Hepatocyte (in vitro differentiated cells): ENCODE measurements at places on chromosomes 12 and 14.

GRCh38 chr12:5907807-5908206, 37.3 kb downstream of the ANO2 start:
- no peak overlapping the region for H3K27ac ChIP-seq
- no peak for DNase-seq
- no peaks in the 10 kb centered on the region for H3K4me1 ChIP-seq
- no peak overlapping the region for H3K4me3 ChIP-seq

DNA sequence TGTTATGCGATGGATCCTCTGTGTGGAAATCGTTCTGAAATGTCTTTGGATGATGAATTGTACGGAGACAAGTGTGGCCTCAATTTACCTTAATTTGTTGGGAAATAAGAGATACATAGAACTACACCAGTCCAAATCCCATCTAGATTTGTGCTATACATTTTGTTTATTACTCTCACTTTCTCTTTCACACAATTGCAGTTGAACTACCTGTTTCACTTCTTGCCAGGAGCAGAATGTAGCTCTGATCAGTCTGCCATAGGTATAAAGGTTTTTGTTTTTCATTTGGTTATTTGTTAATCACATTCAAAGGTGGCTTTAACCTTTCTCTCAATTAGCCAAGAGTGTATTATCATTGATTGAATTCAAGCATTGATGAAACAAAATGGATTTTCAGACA, 268.2 kb downstream of the SNAPC1 start:
- no peaks in the 10 kb centered on the region for H3K4me1 ChIP-seq
- no peak overlapping the region for H3K4me3 ChIP-seq
- H3K27ac ChIP-seq, result no peak overlapping the region
- no peak for DNase-seq
- H3K27me3 ChIP-seq, result peaks cover 3% of the 10 kb centered on the region

- no peaks in the 10 kb centered on the region for H3K36me3 ChIP-seq
- DNase-seq, result no peak
- H3K27me3 ChIP-seq, result peaks cover 56% of the 10 kb centered on the region
- peaks cover 13% of the 10 kb centered on the region for H3K4me1 ChIP-seq
These were observed 3.3 kb downstream of the ARHGAP9 start for GRCh38 chr12:57476162-57476992.

DNA sequence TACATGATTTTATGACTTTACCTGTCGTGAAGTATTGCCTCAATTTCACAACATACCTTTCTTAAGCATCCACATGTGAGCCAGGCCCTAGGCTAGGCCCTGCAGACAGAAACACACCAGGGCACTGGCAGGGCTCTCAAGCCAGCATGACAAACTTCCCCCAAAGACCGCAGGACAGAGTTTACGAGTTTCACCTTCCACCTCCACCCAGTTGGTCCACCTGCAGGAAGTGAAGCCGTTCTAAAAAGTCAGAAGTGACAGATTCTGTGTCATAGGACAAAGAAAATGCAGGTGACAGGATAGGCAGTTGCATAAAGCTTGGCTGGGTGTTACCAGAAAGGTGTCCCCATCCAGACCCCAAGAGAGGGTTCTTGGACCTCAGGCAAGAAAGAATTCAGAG, 382.3 kb downstream of the PCNX1 start:
- H3K27ac ChIP-seq, result peak overlapping the region; percentile 19
- DNase-seq, result no peak
- H3K4me3 ChIP-seq, result no peak overlapping the region
- no peaks in the 10 kb centered on the region for H3K27me3 ChIP-seq
- H3K4me1 ChIP-seq, result no peaks in the 10 kb centered on the region

- H3K4me3 ChIP-seq, result no peak overlapping the region
- no peak for DNase-seq
- H3K4me1 ChIP-seq, result peaks cover 14% of the 10 kb centered on the region
- no peaks in the 10 kb centered on the region for H3K27me3 ChIP-seq
These were observed 4.1 kb upstream of the CYP46A1 start for GRCh38 chr14:99679996-99680395.

GRCh38 chr14:24741871-24742270, 107.9 kb upstream of the GZMB start:
- no peaks in the 10 kb centered on the region for H3K4me1 ChIP-seq
- H3K36me3 ChIP-seq, result no peaks in the 10 kb centered on the region
- H3K4me3 ChIP-seq, result no peak overlapping the region
- H3K27me3 ChIP-seq, result no peaks in the 10 kb centered on the region
- H3K27ac ChIP-seq, result no peak overlapping the region

DNA sequence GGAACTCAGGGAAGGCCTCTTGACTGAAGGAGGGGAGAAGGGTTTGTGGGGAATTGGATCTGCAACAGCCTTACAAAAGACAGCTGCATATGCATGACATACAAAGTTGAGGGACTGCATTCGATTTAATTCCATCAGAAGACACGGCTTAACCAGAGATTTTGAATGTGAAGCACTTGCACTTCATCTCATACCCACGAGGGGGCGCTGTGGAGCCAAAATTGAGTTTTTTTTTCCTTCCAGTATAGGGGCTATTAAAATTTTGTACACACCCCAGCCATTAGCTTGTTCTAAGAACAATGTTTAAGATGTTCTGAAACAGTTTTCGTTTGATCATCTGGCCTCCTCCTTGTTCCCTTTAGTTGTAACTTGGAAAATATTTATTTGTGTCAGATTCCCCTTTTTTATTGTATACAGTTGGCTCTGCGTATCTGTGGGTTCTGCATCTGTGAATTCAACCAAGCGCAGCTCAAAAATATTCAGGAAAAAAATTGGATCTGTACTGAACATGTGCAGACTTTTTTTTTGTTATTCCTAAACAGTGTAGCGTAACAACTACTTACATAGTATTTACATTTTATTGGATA, 1.6 kb downstream of the SUDS3 start:
- H3K27me3 ChIP-seq, result no peaks in the 10 kb centered on the region
- peak overlapping the region; percentile 95 for H3K27ac ChIP-seq
- peak; percentile 43 for DNase-seq
- H3K4me3 ChIP-seq, result peak overlapping the region; percentile 83
- H3K4me1 ChIP-seq, result peaks cover 15% of the 10 kb centered on the region

DNA sequence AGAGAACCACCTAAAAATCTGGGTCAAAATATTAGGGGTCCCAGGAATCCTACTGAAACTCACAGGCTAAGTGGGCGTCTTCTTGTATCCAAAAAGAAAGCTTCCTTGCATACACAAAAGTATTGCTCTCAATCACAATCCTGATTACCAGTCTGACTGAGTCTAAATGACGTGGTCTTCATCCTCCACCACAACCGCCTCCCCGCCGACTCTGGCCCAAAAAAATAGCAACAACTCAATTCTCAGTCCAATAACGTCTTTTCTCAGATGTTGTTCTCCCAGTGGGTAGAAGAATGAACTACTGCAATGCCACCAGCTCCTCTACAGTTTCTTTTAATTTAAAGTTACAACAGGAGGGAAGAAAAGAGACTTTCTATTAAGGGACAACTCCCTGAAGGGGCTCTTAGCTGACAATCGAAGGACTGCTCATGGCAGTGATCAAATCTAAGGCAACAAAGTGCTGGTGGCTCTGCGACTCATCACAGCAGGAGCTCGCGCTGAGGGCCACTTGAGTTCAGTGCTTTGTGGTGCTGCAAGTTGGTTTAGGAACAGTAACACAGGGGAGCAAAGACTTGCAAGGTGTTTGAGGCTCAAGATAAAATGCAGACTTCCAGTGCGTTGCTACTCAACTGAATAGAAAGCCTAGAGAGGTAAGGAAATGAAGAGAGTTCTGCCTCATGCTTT, 394.1 kb downstream of the BCAT1 start:
- H3K27ac ChIP-seq, result no peak overlapping the region
- H3K4me3 ChIP-seq, result no peak overlapping the region
- H3K4me1 ChIP-seq, result peaks cover 18% of the 10 kb centered on the region
- H3K36me3 ChIP-seq, result no peaks in the 10 kb centered on the region

DNA sequence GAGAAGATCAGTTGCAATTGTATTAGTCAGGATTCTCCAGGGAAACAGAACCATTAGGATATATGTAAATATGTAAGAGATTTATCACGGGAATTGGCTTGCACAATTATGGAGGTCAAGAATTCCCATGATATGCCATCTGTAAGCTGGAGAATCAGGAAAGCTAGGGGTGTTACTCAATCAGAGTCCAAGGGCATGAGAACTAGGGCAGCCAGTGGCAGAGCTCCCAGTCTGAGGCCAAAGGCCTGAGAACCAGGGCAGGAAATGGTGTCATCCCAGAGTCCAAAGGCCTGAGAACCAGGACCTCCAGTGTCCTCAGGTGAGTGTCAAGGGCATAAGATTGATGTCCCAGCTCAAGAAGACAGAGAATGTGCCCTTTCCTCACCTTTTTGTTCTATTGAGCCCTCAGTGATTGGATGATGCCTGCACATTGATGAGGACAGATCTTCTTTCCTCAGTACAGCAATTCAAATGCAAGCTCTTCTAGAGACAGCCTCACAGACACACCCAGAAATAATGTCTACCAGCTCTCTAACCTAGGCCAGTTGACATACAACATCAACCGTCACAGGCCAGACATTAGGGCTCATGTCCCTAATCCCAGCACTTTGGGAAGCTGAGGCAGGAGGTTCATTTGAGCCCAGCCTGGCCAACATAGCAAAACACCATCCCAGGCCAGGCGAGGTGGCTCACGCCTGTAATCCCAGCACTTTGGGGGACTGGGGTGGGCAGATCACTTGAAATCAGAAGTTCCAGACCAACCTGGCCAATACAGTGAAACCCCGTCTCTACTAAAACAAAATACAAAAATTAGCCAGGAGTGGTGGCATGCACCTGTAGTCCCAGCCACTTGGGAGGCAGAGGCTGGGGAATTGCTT, 34.9 kb upstream of the ZNF740 start:
- H3K27ac ChIP-seq, result no peak overlapping the region
- peak; percentile 62 for DNase-seq
- no peak overlapping the region for H3K4me3 ChIP-seq
- no peaks in the 10 kb centered on the region for H3K27me3 ChIP-seq
- no peaks in the 10 kb centered on the region for H3K4me1 ChIP-seq

DNA sequence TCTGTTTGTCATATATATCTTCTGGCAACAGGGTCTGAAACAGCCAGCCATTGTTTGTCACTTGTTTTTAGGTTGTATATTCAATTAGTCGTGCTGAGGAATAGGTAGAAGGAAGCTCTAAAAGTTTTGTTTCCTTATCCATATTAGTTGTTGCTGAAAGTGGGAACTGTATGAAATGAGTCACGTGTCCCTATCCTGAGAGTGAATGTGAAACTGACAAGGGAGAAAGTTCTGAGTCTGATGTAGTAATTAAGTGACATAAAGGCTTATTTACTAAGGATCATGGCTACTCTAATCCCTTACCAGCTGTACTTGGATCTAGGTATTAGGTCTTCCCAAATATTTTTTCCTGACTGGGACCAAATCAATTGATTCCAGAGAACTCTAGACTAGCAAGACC, 16.4 kb downstream of the FAM234B start:
- no peaks in the 10 kb centered on the region for H3K27me3 ChIP-seq
- no peak overlapping the region for H3K4me3 ChIP-seq
- H3K36me3 ChIP-seq, result no peaks in the 10 kb centered on the region
- DNase-seq, result no peak
- H3K27ac ChIP-seq, result no peak overlapping the region

GRCh38 chr12:19130224-19131024, 891 bp downstream of the PLEKHA5 start:
- peak overlapping the region; percentile 93 for H3K4me3 ChIP-seq
- H3K36me3 ChIP-seq, result no peaks in the 10 kb centered on the region
- DNase-seq, result peak; percentile 49
- no peaks in the 10 kb centered on the region for H3K27me3 ChIP-seq

GRCh38 chr14:94897082-94897481, 127.2 kb upstream of the GSC start:
- DNase-seq, result no peak
- no peaks in the 10 kb centered on the region for H3K36me3 ChIP-seq
- no peak overlapping the region for H3K4me3 ChIP-seq
- H3K27me3 ChIP-seq, result no peaks in the 10 kb centered on the region

GRCh38 chr12:8969861-8970411, 19.4 kb upstream of the KLRG1 start:
- H3K4me1 ChIP-seq, result no peaks in the 10 kb centered on the region
- H3K27ac ChIP-seq, result no peak overlapping the region
- H3K36me3 ChIP-seq, result no peaks in the 10 kb centered on the region
- H3K4me3 ChIP-seq, result no peak overlapping the region

DNA sequence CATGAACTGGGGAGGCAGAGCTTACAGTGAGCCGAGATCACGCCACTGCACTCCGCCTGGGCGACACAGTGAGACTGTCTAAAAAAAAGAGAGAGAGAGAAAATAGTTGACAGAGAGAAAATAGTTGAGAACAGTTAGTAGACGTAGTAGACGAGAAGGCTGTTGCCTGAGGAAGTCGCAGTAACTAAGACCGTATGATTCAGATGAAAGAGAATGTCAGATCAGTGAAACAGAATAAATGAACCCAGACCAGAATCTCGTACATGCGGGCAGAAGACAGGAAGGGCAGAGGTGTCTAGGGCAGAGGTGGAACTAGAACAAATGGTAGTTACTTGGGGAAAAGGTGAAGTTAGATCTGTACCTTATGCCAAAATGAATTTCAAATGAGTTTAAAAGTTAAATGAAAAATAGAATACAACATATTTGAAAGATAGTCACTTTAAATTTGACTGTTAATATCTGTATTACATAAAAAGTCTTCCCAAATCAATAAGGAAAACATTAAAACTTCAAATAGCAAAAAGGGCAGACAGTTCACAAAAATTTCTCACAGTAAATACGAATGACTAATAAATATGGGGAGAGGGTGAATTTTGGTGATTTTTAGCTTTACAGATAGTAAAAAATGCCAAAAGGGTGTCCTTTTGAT, 17.7 kb downstream of the MDM2 start:
- no peaks in the 10 kb centered on the region for H3K4me1 ChIP-seq
- H3K27ac ChIP-seq, result no peak overlapping the region
- DNase-seq, result no peak
- H3K4me3 ChIP-seq, result no peak overlapping the region
- no peaks in the 10 kb centered on the region for H3K27me3 ChIP-seq

DNA sequence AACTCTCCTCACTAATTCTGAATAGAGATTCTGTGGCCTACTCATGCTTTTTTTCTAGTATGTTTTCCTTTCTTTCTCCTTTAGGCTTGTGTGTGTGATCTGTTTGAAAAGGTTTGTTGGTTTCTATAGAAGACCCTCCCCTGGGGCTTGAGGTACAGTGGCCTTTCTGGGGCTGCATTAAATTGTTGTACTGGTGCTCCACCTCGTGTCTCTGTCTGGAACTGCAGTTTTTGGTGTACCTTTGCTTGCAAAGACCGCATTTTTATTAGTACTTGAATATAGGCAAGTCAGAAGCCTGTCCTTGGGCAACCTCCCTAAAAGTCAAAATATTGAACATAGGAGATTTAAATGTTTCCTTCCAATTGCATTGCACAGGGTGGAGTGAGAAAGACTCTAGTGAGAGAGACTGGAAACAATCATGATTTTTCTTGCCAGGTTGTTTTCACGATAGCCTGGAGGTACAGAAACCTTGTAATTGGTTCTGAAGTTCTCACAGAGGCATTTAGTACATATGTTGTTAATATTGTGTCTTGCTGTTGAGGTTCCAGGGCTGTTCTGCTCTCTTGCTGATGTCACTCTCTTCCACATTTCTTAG, 39.0 kb downstream of the SLCO1B1 start:
- no peak overlapping the region for H3K4me3 ChIP-seq
- H3K27ac ChIP-seq, result no peak overlapping the region
- no peaks in the 10 kb centered on the region for H3K4me1 ChIP-seq

GRCh38 chr12:19527866-19528265, 88.6 kb downstream of the AEBP2 start:
- no peak for DNase-seq
- H3K36me3 ChIP-seq, result no peaks in the 10 kb centered on the region
- no peak overlapping the region for H3K27ac ChIP-seq
- H3K27me3 ChIP-seq, result no peaks in the 10 kb centered on the region
- peaks cover 9% of the 10 kb centered on the region for H3K4me1 ChIP-seq
- H3K4me3 ChIP-seq, result no peak overlapping the region
